DMS79 treated with DMSO at 0.1 percent for 48 hours (cell line): ENCODE measurements at places on chromosomes 1 and 21.

DNA sequence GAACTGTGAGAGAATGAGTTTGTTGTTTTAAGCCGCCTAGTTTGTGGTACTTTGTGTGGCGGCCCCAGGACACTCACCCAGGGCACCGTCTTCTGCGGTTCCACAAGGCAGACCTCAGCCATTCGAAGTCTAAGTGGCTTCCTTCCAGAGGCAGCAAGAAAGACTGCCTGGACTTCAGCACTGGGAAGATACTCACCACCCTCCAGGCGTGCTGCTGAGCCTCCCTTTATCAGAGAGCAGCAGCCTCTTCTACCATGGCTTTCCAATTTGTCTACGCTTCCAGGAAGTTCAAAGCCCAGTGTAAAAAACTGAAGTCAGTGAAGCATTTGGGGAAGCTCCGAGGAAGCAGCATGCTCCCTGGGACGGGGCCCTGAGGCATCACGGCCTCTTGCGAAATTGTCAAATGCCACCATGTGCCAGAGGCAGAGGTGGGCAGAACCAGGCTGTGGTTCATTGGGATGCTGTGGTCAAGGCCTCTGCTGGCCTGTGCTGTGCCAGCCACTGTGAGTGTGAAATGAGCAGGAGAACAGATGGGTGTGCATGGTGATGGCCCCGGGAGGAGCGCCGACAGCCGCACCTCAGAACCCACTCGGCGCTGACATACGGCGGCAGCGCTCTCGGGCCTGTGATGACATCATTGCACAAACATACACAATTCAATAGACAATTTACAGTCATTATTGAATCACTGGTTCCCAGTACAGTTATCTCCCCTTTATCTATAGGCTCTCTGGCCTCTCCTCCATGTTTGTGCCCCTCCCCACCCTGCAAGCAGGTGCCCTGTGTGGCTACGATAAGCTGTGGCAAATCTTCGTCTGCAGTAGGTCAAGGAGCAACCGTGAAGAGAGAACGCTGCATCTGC lies 110.4 kb downstream of the PDE9A start:
- DNase-seq = no peak

- DNase-seq = no peak
These were observed 18.4 kb downstream of the MFN2 start for GRCh38 chr1:11998636-11999035.

GRCh38 chr21:19731251-19731650 lies 1267.0 kb upstream of the NCAM2 start:
- DNase-seq = no peak

DNA sequence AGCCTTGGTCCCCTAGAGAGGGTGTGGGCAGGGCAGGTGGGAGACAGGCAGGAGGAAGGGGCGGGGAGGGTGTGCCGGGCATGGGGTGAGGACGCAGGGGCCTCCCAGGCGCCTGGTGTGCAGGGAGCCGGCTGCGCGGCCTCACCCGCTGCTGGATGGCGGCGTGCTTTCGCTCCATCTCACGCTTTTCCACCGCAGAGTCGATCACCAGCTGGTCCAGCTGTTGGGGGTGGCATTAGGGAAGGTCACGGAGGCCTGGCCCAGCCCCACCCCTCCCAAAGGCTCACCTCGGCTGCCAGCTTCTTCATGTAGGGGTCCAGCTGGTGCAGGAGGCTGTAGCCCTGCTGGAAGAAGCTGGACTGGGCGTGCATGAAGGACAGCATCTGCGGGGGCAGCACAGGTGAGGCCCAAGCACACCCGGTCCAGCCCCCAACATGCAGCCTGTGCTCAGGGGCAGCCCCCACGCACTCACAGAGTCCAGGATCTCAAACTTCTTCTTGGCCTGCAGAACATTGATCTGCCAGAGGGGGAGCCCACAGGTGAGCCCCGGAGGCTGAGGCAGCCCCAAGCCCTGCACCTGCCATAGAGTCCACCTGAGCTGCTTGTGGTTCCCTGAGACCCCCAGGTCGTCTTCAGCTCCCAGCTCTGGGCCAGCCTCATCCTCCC lies 7.9 kb downstream of the ACAP3 start:
- no peak for DNase-seq

- DNase-seq = no peak
These were observed 129.0 kb downstream of the SYF2 start for GRCh38 chr1:25103164-25103795.

GRCh38 chr1:907611-908451 lies 15.9 kb upstream of the SAMD11 start:
- no peak for DNase-seq

- DNase-seq = no peak
These were observed 50.4 kb upstream of the GPR37L1 start for GRCh38 chr1:202072211-202072765.

- no peak for DNase-seq
These were observed 34.1 kb downstream of the SNAP47 start for GRCh38 chr1:227769047-227769935.

DNA sequence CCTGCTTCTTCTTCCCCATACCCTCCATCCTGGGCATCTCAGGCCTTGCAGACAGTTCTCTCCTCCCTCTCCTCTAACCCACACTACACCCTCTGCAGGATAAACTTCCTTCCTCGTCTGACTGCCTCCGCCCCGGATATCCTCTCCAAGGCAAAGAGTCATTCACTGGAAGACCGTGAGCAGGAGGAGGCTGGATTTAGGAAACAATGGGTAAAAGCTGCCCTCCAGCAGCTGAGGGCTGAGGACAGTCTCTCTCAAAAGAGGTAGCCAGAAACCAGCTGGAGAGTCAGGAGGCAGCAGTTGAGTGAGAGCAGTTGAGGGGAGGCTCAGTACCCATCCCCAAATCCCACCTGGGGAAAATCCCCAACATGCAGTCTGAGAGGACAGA lies 1.4 kb downstream of the CSRP1 start:
- peak; percentile 47 for DNase-seq

GRCh38 chr1:87950369-87950768 lies 621.7 kb downstream of the LMO4 start:
- no peak for DNase-seq

GRCh38 chr1:19484798-19485361 lies 459 bp downstream of the CAPZB start:
- DNase-seq = peak; percentile 20

DNA sequence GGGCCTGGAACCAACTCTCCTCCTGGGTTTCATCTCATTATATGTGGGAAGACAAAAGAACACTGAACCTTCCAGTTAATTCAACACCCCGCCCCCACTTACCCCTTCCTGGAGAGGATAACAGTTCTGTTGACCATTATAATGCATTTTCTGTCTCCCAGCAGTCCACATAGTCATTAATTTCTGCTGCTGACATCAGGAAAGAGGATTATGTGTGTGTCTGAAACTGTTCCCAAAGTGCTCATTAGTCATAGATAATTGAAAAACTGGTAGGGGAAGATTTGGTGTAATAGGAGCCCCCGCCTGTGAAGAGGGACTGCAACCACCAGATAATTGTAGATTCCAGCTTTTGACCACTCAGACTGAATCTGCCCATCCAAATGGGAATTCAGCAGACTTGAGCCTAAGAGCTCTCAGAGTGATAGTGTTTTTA lies 208.7 kb downstream of the FGGY start:
- DNase-seq = no peak

DNA sequence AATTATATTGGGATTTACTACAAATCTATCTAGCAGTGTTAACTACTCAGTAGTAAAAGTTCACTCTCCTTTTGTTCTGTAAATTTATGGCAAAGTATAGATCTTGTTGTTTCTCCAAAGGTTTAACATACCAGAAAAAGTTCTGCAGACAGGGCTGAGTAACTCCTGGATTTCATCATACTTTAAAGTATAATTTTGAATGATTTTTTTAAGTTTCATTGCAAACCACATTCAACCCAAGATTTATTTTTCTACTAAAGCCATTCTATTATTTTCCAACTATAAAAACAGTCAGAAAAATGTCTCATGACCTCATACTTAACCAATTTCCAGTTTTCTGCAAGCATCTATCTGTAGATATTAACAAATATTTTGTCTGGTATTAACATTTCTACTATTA lies 585.8 kb upstream of the ZRANB2 start:
- no peak for DNase-seq

DNA sequence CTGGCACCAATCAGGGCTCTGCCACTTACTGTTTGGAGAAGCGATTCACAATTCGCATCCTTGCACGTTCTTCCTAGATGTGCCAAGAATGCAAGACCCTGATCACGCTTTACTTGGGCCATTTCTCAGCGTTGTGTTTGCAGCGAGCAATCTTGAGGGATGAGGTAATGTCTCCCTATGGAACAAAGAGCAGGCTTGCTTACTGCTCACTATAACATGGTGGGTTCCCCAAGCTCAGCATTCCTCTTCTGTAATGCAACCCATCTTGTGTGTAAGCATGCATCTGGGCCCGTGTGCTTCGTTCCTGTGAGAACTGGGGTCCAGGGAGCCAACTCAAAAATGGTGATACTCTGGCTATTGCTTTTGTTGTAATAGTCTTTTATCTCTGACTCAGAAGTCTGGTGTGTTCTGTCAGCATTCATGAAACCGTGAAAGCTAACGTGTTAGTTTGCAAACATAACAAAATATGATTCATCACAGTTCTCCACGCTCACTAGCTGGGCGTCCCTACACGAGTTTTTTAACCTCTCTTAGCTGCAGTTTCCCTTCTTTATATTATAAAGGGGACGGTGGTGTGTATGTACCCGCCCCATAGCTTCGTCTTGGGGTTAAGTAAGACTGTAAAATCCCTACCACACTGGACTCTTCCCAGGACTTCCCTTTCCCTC lies 33.3 kb downstream of the DNTTIP2 start:
- DNase-seq = peak; percentile 70

GRCh38 chr1:230061801-230062200 lies 5.2 kb upstream of the GALNT2 start:
- no peak for DNase-seq

- no peak for DNase-seq
These were observed 29.2 kb upstream of the HHAT start for GRCh38 chr1:210299501-210299900.

- no peak for DNase-seq
These were observed 56.7 kb downstream of the RASAL2 start for GRCh38 chr1:178150610-178151009.

- no peak for DNase-seq
These were observed 36.0 kb downstream of the GPR88 start for GRCh38 chr1:100573960-100574359.

GRCh38 chr21:35291034-35291433 lies 241.9 kb upstream of the RUNX1 start:
- no peak for DNase-seq
